ENCODE measurements at places on chromosomes 12 and 14.

DNA sequence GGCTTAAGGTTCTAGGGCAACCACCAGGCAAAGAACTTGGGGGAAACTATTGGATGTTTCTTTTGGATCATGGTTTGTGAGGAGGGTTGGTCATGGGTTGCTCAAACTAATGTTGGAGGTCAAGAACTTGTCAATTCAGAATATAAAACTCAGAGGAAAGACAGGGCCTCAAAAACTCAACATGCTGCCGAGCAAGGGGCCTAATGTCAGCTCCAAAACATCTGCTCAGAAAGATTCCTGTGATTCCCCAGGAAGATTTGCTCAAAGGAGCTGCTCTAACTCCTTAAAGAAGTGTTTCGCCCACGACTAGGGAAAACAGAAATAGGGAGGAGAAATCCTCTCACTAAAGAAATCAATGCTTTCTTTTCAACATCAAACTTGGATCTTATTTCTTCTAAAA lies 3.7 kb upstream of the IGF1 start:
- DNase-seq = no peak

DNA sequence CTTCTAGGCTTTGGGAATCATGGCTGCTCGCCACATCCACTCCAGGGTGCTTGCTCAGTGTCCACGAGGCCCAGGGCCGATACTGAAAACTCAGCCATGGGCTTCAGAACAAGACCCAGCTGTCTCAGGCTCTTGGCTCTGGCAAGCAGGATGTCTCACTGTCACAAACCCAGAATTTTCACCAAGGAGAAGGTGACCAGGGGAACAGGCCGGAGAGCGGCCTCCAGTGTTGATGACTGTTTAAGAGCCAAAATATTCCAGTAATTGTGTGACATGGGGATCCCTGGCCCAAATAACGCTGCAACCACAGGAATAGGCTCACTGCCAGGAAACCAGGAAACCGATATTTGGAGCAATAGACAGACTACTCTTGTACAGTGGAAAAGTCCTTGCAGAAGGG lies 9.8 kb upstream of the SERPINA5 start:
- DNase-seq = no peak

- DNase-seq = peak; percentile 42
These were observed 26.8 kb downstream of the DGLUCY start for GRCh38 chr14:91140672-91141071.

- peak; percentile 47 for DNase-seq
These were observed 42.6 kb downstream of the TRAFD1 start for GRCh38 chr12:112167718-112168525.

- peak; percentile 38 for DNase-seq
These were observed 244.9 kb upstream of the LRIG3 start for GRCh38 chr12:59164991-59165718.

GRCh38 chr12:6444704-6445688 lies at the start of gene CD27:
CD27 (plus strand) TSS chr12:6444955; CDS start chr12:6445096, 141 bp downstream.
- no peak for DNase-seq

DNA sequence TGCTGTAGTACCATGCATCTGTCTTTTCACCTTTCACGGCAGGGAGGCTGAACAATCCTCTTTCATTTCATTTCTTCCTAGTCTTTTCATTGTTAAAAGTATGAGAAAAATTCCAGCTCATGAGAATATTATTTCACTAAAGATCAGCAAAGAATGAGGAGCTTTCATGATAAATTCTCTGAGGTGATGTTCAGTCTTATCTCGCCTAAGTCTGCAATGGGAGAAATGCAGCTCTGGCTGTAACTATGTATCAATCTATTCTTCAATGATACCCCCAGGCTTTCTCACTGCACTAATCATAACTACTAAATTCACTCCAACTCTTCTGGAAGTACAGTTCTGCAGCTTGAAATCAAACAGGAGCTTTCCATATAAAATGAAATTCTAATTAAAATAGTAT lies 15.7 kb downstream of the FOXG1 start:
- DNase-seq = no peak

- DNase-seq = no peak
These were observed 27.6 kb downstream of the TUBA1A start for GRCh38 chr12:49161092-49161795.

DNA sequence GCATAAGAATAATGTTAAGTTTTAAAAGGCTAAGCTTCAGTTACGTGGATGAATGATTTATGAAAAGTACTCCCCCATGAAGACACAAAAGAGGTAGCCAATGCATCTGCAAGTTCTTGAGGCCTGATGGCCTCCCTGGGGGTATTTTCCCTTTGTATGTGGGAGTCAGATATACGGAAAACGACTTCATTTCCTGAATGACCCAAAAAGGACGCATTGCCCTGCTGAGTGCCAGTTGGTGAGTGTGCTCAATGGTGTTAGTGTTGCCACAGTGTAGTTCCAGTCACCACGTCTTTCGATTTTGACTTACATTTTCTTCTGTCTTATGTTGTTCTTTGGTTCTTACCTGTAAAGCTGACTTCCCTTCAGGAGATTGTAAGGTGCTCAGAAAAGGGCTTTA lies 8.0 kb downstream of the ETV6 start:
- DNase-seq = peak; percentile 7

DNA sequence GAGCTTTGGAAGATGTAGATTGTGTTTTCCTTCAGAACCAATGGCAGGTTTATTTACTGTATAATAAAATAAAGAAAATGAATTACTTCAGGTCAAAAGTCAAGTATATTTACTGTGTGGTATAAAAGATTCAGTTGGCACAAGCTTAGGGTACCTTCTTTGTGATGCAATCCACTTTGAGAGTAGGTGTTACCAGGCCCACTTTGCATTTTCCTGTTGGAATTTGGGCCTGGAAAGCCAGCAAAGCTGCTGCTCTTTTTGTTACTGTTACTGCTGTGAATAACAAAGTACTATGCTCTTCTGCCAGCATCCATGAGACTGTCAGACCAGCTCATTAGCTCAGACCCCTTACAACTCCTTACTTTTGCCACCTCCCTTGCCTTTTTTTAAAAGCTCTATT lies 649.0 kb upstream of the SEL1L start:
- DNase-seq = no peak

GRCh38 chr12:92007787-92008186 lies 137.9 kb downstream of the BTG1 start:
- no peak for DNase-seq
